ENCODE measurements at places on chromosomes 5 and 9.

DNA sequence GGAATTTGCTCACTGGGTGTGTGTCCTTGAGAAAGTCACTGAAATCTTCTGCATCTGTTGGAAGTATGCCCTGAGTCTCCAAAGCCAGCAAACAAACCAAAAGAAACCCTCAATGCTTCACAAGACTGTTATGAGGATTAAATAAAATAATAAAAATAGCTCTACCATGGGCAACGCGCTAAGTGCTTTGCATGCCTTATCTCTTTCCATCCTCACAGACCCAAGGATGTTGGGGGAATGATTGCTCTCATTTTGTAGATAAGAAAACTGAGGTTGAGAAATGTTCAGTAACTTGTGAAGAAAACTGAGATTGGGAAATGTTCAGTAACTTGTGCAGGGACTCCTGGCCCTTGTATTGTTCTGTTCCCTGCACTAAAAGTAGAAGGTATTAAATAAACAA lies 7.9 kb downstream of the HAND1 start:
- DNase-seq, result no peak

DNA sequence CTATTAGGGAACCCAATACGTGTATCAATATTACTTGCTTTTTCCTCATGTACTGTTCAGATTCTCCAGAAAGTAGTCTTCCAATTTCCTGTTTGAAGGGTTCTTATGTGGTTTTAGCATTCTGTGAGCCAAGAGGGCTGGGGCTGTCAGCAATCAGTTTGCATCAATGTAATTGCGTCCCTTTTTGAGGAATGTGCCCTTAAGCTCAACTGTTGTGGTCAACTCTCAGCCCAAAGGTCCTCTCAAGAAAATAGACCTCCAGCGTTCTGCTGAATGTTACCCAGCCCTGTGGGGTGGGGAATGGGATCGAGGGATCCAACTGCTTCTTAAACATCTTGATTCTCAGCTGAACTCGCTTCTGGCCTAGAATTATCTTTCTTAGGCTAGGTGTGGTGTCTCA lies 43.8 kb upstream of the CDK20 start:
- DNase-seq, result no peak

- no peak for DNase-seq
Measured at GRCh38 chr5:44833249-44833648, 24.5 kb downstream of the MRPS30 start.

GRCh38 chr5:68834491-68834981 lies 259.3 kb upstream of the SLC30A5 start:
- no peak for DNase-seq

DNA sequence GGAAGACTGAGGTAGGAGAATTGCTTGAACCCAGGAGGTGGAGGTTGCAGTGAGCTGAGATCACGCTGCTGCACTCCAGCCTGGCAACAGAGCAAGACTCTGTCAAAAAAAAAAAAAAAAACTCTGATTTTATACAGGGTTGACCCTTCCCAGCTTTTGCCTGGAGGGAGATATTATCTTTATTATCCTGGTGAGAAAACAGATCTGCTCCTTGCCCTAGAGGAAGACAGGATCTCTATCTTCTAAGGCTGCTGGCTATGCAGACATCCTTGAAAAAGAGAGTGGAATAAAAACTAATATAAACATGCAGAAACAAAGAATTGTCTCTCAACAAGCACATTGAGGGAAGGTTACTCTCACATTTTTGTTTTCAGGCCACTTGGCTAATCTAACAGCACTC lies 1503.4 kb upstream of the WWC1 start:
- DNase-seq, result no peak

GRCh38 chr5:66769839-66770617 lies 173.8 kb downstream of the MAST4 start:
- DNase-seq, result no peak

DNA sequence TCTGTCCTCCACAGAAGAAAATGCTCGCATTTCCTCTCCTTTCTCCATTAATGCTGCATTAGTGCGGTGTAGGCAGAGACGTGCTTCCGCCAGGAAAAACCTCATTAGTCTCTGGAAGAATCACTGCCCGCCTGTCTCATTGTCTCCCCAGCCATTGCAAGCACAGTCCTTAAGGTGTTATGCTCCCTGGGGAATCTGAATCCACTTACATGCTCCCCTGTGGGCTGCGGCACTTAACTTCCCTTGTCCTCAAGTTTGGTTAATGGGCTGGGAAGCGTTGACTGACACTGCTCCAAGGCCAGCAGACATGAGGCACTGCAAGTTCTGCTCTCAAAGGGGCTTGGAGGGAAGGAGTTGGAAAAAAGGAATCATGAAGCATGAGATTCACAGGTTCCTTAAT lies 41.6 kb downstream of the TARS1 start:
- no peak for DNase-seq

GRCh38 chr5:137022725-137023124 lies 476.4 kb downstream of the SPOCK1 start:
- DNase-seq, result no peak

DNA sequence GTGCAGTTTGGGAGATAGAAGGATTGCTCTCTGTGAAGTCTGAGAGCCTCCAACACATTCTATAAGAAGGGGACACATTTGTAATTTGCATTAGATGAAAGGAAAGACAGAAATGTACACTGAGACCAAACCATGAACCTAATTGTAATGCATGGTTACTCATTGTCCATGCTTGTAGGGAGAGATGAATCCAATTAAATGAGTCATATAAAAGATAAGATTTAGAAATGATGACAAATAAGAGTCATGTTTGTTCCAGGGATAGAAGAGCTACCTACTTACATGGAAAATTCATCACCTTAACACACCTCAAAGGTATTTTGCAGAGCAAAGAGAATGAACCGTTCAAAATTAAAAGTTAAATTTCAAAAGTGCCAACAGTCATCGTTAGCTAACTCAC lies 85.1 kb downstream of the FBXL7 start:
- DNase-seq, result no peak

DNA sequence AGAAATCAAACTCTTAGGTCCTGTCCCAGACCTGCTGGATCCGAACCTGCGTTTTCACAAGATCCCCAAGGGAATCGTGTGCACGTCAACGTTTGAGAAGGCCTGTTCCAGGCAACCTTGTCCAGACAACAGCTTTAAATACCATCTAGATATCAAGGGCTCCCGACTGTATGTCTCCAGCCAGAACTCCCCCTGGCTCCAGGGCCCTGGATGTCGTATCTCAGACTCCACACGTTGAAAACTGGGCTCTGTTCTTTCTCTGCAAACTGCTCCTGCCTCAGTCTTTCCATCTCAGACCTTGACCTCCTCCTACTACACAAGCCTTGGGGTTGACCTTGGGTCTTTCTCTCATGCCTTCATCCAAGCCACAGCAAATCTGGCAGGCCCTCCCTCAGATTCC lies 5.8 kb upstream of the ENG start:
- DNase-seq, result no peak

- no peak for DNase-seq
Measured at GRCh38 chr9:81598123-81598497, 91.2 kb downstream of the TLE1 start.

DNA sequence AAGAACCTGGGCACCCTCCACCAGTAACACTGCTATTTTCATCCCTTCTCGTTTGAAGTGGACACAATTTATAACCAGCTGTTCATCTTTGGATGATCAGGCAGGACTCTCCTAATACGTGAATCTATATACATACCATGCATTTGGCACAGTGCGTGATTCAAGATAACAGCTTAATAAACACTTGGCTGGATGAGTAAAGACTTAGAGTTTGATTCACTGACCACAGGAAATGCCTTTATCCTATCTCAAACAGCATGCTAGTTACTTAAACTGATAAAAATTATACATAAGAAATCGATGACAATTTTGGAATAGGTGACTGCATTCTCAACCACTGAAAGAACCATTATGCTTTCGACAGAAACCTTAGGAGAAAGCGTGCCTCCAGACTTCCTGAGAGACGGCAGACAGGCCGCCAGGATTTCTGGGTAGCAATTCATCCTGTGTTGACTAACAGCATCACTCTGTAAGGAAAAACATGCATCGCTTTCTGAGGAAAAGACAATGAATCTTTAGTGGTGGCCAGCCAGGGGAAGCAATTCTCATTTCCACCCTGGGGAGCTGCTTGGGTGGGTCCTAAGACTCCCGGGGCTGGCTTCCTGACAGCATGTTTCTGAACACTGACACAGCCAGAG lies 9.7 kb downstream of the MRPL36 start:
- no peak for DNase-seq

DNA sequence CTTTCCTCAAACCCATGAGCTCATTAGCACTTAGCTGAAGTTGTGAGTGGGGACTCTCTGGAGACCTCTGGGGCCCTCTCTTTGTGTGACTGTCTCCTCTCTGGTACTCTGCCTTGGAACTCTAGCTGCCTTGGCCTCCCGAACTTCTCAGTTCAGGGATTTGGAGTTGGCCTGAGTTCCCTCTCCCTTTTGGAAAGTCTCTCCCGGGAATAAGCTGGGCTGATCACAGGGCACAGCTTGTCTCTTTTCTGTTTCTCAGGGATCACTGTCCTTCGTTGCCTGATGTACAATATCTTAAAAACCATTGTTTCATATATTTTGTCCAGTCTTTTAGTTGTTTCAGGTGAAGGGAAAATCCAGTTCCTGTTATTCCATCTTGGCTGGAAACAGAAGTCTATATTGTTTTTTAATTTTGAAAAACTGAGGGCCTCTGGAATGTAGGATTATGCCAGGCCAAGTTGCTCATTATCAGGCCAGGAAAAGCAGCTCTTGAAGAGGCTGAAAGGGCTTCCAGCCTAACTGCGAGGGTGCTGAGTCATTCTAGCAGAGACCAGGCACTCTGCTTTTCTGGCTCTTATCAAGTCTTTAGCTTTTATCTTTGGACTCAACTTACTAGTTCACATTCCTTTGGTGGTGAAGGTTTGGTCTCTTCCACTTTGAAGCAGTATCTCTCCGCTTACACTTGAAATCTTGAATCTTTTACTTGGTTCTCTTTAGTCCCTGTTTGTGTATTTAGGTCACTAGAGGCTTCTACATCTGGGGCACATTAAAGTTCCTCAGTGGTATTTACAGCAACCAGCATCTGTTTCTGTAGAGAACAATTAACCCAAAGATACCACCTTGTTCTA lies 8.4 kb upstream of the RGS3 start:
- no peak for DNase-seq

DNA sequence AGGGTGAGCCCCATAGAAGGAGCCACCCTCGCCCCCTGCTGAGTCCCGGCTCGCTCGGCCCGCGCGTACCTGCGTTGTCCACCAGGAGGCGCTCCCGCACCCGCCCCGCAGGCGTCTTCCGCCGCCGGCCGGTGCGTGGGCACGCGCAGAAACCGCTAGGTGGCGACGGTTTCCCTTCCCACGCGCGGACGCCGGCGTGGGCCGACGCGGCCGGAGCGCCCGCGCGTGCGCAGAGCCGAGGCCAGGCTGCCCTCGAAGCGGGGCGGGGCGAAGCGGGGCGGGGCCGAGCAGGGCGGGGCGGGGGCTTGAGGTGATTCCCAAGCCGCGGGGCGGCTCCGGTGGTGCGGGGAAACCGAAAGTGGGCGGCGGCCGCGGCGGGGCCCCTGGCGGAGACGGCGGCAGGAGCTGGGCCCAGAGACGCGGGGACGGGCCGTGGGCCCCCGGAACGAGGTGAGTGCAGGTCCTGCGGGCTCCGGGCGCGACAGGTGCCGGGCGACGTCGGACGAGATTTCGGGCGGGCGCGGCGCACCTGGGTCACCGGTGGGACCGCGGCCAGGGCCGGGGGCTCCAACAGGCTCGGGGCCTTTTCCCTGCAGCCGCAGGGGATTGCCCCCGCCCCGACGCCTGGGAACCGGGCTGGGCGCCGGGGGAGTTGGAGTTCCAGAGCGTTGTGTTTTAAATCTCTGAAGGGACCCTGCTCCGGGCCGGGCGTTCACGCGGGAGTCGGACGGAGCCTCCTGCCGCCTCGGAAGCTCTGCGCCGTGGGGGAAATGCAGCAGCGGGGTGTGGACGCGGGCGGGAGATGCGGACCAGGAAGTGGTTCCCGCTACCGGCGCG lies at the start of gene TDRD7:
Gene TDRD7, plus strand, starts transcription at position 308 of the 837 bp plus-strand sequence. CDS start 16,370 bp downstream, outside the sequence.
- peak; percentile 93 for DNase-seq

- no peak for DNase-seq
Measured at GRCh38 chr9:136570191-136570845, 24.5 kb upstream of the NOTCH1 start.

DNA sequence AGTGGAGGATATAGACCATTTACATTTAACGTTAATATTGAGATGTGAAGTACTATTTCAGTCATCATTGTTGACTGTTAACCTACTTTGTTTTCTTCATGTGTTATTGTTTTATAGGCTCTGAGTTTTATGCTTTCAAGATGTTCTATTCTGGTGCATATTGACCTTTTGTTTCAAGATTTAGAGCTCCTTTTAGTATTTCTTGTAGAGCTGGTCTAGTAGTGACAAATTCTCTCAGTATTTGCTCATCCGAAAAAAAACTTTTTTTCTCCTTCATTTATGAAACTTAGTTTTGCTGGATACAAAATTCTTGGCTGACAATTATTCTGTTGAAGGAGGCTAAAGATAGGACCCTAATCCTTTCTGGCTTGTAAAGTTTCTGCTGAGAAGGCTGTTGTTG lies 91.3 kb downstream of the INVS start:
- no peak for DNase-seq

DNA sequence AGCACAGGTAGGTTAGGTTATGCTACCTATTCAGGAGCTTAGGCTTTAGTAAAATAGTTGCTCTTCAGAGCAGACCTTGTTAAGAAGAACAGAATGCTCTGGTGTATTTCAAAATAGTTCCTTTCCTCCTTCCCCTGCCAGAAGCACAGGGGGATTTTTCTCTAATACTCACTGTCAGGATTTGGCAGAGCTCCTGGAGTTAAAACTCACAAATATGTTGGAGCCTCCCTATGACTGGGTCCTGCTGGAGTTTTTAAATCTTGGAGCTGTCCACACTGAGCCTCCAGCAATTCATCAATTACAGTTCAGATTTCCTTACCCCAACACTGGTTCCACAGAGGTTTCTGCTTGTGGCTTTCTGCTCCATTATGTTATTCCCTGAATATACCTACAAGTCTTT lies 1233.8 kb upstream of the WWC1 start:
- DNase-seq, result no peak

DNA sequence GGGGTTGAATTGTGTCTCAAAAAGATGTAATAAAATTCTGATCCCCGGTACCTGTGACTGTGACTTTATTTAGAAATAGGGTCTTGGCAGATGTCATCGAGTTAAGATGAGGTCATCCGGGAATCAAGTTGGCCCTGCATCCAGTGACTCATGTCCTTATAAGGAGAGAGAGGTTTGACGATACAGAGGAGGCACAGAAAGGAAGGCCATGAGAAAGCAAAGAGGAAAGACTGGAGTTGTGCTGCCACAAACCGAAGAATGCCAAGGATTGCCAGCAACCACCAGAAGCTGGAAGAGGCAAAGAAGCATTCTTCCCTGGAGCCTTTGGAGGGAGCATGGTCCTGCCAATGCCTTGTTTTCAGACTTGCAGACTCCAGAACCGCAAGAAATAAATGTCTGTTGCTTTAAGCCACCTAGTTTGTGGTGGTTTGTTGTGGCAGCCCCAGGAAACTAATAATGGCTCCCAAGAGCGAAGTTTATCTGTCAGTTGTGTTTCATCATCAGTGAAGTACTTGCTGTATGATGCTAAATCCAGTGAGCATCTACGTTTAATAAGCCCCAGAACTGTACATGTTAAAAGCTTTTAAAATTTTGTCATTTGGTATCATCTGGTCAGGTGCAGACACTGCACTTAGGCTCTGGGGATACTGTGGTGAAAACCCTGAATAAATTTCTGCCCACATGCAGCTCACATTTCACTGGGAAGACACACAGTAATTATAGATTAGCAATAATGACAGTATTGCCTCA lies 114.8 kb downstream of the TLE4 start:
- no peak for DNase-seq
